ENCODE measurements at places on chromosomes 2 and 18.

DNA sequence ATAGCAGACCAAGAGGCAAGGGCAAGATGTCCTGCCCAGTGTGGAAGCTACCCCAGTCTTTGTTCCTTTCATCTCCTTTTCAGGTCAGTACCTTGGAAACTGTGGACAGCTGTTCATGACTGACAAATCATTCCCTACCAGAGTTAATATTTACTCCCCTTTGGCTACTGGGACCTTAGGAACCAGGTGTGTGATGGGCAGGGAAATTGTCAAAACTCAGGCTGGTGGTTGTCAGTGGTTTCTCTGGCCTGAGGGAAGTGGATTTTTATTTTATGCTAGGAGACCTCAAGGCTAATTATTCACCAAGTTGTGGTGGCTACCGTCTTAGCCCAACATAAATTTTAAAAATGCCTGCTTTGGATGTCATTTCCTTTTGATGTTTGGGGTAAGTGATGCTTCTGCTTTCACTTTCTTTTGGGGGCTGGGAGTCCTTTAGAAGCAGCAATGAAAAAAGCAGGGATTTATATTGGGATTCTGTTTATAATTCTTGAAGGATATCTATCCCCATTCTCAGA lies 119.3 kb downstream of the SETBP1 start:
- no peak for DNase-seq

GRCh38 chr2:64141674-64142405 lies 2.4 kb downstream of the PELI1 start:
- DNase-seq, result no peak

GRCh38 chr2:54704688-54705605 lies 18.5 kb upstream of the EML6 start:
- DNase-seq, result no peak

- DNase-seq, result no peak
Observed at GRCh38 chr2:106892048-106892447, 6.1 kb upstream of the ST6GAL2 start.

DNA sequence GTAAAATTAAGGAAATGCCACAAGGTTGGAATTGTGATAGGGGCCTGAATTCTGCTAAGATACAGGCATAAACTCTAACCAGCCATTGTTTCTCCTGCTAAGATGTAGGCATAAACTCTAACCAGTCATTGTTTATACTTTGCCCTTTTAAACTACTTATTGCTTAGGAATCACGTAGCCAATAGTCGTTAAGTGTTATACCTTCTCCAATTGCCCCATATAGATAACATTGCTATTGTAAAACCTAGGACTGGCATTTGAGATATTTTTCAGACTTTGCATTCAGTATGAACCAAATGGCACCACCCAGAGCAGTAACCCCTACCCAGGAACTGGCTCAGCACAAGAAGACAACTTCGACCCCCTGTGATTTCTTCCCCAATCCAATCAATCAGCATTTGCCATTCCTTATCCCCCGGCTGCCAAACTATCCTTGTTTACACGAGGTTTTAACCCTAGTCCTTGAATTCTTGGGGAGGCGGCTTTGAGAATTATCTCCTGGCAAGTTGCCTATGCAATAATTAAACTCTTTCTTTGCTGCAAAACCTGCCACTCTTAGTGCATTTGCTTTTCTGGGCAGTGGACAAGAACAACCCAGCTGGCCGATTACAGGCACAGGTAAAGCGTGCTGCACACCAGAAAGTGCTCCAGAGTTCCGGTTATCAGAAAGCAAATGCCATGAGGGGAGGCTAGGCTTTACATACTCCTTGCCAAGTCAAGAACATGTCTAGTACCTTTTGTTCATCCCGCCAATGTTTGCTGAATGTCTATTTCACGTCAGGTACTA lies 167.6 kb downstream of the LAMA1 start:
- DNase-seq, result no peak

GRCh38 chr2:143551971-143552650 lies 422.9 kb downstream of the ARHGAP15 start:
- no peak for DNase-seq

DNA sequence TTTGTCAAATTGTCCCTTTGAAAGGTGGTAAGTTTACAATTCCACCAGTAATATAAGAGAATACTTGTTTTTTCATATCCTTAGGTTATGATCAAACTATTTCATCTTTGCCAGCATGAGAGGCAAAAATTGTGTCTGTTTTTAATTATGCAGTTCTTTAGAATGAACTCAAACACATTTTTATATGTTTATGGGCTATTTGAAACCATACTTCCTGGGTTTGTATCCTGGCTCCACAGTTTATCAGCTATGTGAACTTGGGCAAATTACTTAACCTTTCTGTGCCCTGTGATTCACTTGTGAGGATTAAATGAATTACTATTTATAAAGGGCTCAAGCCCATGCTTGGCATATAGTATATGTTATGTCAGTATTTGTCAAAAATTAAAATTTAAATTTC lies 109.4 kb downstream of the TANC1 start:
- DNase-seq, result no peak

DNA sequence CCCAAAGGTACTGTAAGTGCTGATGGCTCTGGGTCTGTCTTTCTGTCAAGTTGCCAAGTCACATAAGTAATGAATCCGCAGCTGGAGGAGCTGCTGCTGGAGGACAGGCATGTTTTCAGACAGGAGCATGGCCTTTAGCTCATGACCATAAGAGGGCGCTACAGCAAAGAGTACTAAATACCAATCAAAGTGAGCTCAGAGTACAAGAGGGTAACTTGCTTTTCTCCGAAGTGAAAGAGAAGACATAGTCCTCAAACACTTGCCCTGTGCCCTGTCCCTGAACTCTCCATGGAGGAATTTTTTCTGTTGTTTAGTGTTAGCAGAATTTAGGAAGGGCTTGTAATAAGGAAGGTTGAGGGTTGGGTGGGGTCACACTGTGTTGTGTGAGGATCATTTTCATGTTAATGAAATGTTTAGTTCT lies 58.0 kb upstream of the EML6 start:
- no peak for DNase-seq

- no peak for DNase-seq
Observed at GRCh38 chr18:34115409-34116081, 109.2 kb downstream of the NOL4 start.

DNA sequence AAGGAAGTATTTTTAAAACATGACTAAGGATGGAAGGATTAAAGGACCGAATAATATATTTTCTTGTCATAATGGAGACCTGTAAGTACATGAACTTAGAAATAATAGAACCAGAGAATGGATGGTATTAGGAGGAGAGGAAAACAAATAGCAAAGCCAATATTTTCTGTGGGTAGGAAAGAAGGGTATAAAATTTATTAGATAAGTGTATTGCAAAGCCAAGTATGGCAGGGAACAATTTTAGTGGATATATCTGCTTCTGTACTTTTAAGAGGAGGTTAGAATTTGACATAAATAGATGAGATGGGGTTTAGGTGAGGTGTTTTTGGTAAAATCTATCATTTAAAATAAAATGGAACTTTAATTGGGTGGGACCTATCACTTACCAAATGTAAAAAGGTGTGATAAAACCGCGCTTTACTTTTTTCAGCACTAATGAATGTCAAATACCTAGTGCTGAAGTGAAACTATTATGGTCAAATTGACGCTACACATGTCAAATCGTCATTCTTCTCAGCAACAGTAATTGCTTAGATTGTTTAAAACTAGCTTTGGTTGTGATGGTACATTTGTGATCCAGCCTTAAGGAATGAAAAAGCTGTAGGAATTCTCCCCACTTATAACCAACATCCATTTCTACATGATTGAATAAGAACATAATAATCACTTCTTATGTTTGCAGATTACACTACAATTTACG lies 78.1 kb upstream of the ZEB2 start:
- DNase-seq, result no peak

GRCh38 chr2:85439025-85439472 lies 20.5 kb downstream of the SH2D6 start:
- no peak for DNase-seq

GRCh38 chr2:101140237-101140636 lies 10.9 kb downstream of the TBC1D8 start:
- DNase-seq, result no peak

DNA sequence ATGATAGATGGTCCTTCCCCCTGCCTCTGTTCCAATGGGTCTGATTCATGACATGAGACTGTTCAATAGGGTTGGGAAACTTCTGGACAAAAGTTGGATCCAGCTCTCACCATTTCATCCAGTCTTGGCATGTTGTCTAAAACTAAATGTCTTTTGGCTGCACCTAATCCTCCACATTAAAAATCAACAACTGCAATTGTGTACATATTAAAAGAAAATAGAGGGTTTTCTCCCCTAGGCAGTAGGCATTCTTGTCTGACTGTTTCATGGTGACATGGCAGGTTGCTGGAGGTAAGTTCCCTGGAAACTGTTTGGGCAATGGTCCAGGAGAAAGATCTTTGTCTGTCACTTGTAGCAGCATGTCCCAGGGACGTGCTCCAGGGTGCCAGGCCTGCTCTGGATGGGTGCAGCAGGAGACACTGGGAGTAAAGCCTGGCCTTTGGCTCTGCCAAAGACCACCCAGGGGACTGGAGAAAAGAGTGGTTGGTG lies 135.8 kb downstream of the TCF4 start:
- DNase-seq, result no peak

GRCh38 chr2:222698276-222698675 lies 26.8 kb downstream of the MOGAT1 start:
- DNase-seq, result no peak

DNA sequence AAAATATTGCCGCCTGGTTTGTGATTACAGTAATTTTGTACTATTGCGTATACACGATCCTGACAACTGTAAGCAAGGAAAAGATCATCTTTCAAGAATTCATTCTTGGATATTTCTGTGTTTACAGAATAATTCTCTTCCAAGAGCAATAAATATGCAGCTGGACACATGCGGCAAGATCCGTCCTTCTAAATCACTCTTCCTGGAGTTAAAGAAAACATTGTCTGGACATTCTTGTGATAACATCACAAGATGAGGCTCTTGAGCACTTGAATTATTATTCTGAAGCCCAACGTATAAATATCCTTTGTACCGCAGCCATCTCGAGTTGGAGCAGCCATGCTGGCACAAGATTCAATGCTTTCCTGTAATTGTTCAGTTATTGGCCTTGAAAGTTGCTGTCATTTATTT lies 9.9 kb downstream of the FHL2 start:
- DNase-seq, result no peak

GRCh38 chr2:161426455-161426921 lies 10.4 kb downstream of the TBR1 start:
- no peak for DNase-seq

DNA sequence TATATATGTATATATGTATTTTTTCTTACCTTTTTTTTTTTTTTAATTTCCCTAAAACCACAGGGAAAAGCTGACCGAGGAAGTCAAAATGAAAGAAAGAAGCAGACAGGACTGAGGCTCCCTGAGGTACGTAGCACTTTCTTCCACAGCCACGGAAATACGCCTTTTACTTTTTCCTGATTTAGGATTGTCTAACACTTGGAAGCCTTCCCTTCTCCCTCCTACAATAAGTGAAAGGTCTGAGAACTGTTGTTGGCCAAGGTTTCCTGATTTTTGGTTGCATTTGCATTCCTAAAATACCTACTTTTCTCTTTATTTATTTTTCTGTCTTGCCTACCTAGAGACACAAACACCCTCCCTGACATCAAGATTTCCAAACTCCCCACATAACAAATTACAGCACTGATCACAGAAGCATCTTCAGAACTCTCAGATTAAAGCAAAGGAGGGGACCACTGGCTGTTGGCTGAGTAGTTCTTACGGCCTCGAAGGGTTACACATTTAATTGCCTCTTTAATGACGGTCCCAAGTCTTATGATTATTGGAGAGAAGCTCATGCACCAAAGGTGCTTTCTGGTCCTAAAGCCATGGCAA lies 778.5 kb upstream of the FANCL start:
- no peak for DNase-seq

- no peak for DNase-seq
Observed at GRCh38 chr2:20494241-20494640, 47.4 kb downstream of the RHOB start.

GRCh38 chr2:68059784-68060525 lies 2.8 kb downstream of the C1D start:
- no peak for DNase-seq

- DNase-seq, result no peak
Observed at GRCh38 chr2:67642046-67642382, 244.9 kb downstream of the ETAA1 start.

- DNase-seq, result no peak
Observed at GRCh38 chr2:29662861-29663260, 258.5 kb downstream of the ALK start.

GRCh38 chr2:64019975-64020528 lies 824 bp upstream of the VPS54 start:
- no peak for DNase-seq

GRCh38 chr18:985212-985661 lies 80.6 kb downstream of the ADCYAP1 start:
- DNase-seq, result no peak

GRCh38 chr2:96861074-96861473 lies 3.3 kb upstream of the ANKRD39 start:
- no peak for DNase-seq

GRCh38 chr2:102065675-102066252 lies 74.0 kb downstream of the IL1R2 start:
- DNase-seq, result no peak

DNA sequence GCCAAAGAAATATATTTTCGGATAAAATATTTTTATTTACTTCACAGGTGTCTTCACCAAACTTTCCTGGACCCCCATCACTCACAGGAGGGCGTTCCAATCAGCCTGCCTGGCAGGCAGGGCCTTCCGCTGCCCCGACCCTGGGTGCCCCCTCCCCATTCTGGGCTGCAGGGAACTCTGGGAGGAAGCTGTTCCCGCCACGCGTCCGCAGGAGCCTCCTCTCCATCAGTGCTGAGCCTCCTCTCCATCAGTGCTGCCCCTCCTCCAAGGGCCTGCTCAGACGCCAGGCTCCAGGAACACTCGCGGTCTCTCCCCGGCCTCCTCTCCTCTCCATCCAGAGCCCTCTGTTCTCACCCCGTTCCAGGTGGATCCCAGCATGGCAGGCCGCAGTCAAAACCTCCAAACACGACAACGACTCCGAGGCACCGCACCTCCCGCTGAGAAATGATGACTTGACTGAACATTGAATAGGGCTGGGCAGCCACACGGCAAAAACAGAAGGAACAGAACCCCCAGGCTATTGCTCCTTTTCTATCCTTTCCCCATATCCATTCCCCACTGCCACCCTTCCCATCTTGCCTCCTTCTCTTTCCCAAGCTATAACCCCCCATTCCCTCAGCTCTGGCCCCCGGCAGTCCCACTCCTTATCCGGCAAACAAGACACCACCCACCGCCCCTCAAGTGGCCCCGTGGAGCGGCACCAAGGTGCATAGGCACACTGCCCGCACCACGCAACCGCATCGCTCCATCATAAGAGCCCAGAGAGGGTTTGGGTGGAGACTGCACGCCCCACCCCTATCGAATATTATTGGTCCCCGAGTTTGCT lies 268.6 kb upstream of the RAB6C start:
- no peak for DNase-seq

DNA sequence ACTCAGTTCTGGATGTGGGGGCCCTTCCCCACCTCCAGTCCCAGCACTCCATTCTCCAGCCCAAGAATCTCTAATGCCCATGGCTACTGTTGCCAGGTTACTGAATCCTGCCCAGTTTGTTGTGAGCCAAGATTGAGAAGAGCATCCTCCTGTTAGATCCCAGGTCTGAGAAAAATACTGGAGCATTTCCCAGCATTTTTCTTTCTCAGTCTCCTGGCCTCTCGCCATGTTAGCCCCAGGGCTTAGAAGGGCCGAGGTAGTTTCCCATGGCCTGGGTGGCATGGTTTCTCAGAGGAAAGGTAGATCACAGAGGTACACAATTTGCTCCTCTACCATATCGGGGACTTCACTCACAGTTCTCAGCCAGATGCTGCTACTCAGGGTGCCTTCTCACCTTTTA lies 135.7 kb downstream of the OTX1 start:
- DNase-seq, result no peak

GRCh38 chr18:50665519-50665918 lies 105.6 kb downstream of the MAPK4 start:
- no peak for DNase-seq

Data from activated CD4-positive, alpha-beta T cell treated with anti-CD3 and anti-CD28 coated beads for 1 hour (primary cell).